ENCODE measurements at places on chromosomes 6 and 20.

DNA sequence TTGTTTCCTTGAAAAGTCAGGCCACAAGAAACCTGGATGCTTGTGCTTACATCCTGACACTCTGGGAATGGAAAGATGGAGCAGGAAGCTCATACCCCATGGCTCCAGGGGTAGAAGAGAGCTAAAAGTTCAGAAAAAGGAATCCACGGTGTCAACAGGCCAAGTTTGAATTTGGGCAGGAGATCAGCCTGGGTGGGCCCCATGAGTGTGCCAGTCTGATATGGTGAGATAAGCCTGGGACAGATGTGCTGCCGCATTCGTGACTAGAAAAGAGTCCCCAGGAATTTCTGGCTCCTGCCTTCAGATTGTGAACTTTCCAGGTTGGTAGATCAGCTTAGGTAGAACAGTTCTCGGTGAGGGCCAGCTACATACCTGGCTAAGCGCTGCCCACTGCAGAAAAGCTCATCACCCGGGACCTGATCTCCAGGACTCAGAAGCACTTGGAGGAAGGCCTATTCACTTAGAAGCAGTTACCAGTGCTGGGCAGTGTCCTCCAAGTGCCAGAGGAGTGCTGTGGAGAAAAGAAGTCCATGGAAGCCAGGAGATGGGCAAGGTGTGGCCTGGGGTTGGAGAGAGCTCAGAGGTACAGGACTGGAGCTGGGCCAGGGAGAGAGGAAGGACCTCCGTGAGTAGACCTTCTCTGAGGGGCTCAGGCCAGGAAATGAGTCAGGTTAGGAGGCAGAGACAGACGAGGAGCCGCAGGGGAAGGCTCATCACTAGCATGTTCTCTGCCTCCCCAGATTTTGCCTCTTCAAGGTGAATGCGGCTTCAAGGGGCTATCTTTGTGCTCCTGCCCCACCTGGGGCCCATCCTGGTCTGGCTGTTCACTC is at the start of gene TSPO2:
Gene TSPO2 (plus strand): TSS at position 242 of the 830 bp plus-strand sequence. CDS start 519 bp downstream, at position 761.
- no peak for DNase-seq

DNA sequence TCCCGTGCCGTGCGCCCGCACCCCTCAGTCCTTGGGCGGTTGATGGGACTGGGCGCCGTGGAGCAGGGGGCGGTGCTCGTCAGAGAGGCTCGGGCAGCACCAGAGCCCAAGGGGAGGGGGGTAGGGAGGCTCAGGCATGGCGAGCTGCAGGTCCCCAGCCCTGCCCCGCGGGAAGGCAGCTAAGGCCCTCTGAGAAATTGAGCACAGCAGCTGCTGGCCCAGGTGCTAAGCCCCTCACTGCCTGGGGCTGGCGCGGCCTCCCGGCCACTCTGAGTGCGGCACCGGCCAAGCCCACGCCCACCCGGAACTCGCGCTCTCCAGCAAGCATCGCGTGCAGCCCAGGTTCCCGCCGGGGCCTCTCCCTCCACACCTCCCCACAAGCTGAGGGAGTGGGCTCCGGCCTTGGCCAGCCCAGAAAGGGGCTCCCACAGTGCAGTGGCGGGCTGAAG is 16.4 kb downstream of the SOX4 start:
- DNase-seq, result no peak

GRCh38 chr6:138032571-138032970 is 74.6 kb downstream of the PERP start:
- no peak for DNase-seq

- no peak for DNase-seq
These were observed 138.4 kb downstream of the ELOVL4 start for GRCh38 chr6:79808921-79809320.

DNA sequence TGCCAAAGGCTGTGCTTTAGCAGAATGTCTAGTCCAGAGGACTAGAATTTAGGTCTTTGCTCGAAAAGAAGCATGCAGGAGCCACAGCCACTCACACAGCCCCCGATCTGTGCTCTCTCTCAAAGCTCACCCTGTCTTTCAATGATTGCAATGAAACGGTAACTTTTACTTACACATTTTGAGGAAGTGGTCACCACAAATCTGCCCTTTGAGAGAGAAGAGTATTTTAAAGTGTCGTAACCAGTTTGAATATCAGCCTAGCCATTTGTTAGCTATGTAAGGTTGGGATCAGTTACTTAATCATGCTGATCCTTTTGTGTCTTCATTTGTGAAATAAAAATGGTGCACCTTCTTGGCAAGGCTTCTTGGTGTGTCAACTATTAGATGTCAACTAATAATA is 209.0 kb downstream of the TFAP2A start:
- no peak for DNase-seq

GRCh38 chr20:32535316-32535952 is 49.7 kb downstream of the NOL4L start:
- no peak for DNase-seq

- no peak for DNase-seq
These were observed 80.9 kb downstream of the UBE3D start for GRCh38 chr6:82984720-82985119.

DNA sequence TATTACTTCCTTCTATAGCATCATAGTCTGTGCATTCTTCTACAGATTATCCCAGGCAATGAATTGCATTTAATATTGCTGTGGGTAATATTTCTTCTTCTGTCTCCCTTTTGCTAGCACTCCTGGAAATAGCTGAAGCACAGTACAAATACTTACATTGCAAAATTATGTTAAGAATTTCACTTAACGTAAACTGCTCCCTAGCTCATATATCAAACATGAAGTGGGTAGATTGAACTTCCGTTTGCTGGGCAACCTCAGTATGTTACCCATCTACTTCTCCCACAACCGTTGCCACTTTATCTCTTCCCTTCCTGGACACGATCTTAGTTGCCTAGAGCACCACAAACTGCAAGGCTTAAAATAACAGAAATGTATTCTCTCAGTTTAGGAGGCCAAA is 963.3 kb downstream of the KIF16B start:
- no peak for DNase-seq

DNA sequence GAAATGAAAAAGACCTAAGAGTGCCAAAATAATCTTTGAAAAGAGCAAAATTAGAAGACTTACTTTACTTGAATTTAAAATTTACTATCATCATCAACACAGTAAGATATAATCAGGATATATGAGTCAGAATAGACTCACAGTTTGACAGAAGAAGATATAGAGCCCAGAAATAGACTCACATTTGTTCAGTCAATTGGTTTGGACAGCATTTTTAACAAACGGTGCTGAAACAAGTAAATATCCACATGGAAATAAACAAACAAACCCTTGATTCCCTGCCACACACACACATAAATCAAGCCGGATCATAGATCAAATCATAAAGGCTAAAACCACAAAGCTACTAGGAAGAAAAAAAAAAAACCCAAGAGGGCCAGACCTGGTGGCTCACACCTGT is 291.1 kb downstream of the ADGRG6 start:
- DNase-seq, result no peak

DNA sequence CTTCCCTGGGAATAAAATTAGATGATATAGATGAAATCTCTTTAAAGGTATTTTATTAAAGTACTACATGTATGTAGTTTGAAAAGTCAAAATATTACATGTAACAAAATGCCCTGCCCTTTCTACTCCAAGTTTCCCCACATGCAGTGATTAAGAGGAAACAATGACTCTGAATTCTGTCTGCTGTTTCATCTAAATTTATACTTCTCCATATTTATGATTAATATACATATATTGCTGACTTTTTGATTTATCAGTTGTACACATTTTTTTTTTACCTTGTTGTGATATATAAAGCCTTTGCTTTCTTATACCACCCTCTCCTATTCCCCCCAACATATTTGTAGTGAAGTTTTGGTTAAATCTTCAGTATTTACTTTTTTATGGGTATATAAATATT is 127.9 kb downstream of the ZFAND3 start:
- DNase-seq, result no peak

DNA sequence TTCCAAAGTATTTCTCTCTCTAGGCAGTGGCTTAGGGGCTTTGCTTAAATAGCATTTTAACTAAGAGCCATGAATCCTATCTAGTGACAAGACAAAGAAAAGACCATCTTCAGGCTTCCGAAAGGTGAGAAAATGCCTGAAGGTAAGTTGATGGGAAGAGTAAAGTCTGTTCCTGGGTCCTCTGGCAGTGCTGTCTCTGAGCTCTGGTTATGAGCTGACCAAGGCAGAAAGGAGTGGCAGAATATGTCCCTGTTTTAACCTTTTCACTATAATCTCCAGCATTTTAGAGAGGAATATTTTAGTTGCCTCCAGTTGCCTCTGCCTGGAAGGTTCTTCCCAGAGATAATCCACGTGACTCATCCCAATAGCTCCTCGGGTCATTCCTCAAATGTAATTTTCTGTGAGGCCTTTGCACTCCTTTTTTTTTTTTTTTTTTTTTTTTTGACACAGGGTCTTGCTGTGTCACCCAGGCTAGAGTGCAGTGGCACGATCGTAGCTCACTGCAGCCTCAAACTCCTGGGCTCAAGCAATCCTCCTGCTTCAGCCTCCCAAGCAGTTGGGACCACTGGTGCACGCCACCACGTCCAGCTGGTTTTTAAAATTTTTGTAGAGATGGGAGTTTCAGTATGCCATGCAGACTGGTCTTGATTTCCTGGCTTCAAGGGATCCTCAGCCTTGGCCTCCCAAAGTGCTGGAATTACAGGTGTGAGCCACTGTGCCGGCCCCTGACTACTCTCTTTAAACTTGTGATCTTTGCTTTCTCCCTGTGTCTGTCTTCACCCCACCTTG is 3.7 kb upstream of the ARMH2 start:
- DNase-seq, result no peak

DNA sequence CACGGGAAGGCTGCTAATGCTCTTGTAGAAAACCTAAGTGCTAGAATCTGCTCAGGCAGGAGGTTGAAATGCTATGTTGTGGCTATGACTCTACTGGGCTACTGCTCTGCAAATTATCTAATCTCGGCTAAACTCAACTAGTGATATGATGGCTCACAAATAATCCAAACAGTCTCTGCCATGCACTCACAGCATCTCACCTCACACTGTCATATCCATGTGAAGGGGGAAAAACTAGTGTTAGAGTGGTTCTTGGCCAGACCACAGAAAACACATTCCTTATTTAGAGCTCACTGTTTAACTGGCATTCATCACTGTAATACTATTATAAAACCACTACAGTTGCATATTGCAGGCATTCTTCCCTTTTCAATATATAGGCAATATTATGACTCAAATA is 81.8 kb upstream of the DST start:
- DNase-seq, result no peak

GRCh38 chr20:62818592-62819493 is 2.0 kb downstream of the COL9A3 start:
- no peak for DNase-seq

GRCh38 chr6:18327626-18328025 is 59.5 kb upstream of the RNF144B start:
- no peak for DNase-seq

DNA sequence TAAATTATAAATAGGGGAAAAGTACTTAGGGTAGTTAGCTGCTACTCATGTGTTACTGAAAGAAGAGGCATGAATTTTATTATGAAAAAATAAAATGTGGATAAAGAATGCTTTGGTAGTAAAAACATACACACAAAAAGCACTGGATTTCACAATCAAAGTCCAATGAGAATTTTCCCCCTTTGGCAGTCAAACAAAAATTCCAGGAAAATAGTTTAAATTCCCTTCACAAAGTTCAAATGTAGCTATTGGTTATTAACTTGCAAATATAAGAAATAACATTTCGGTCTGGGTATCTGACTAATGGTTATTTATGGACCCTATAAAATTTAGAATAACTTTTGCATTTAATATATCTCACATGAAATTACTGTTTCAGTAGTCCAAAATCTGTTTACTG is 210.4 kb downstream of the FOXC1 start:
- DNase-seq, result no peak

DNA sequence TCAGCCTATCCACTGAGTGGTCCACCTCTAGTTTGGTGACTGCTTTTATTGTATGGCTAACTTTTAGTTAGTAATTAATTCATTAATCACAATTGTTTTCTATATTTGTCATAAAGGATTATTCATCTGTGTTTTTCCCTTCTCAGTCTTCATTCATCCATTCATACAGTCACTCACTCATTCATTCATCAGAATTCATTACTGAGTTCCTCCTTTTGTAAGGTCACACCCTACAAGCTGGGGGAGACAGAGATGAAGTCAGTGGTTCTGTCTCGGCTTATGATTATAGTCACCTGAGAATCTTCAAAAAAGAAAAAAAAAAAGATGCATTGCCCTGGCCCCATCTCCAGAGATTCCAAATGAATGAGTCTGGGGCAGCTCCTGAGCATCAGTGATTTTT is 257.1 kb downstream of the ADGB start:
- no peak for DNase-seq

DNA sequence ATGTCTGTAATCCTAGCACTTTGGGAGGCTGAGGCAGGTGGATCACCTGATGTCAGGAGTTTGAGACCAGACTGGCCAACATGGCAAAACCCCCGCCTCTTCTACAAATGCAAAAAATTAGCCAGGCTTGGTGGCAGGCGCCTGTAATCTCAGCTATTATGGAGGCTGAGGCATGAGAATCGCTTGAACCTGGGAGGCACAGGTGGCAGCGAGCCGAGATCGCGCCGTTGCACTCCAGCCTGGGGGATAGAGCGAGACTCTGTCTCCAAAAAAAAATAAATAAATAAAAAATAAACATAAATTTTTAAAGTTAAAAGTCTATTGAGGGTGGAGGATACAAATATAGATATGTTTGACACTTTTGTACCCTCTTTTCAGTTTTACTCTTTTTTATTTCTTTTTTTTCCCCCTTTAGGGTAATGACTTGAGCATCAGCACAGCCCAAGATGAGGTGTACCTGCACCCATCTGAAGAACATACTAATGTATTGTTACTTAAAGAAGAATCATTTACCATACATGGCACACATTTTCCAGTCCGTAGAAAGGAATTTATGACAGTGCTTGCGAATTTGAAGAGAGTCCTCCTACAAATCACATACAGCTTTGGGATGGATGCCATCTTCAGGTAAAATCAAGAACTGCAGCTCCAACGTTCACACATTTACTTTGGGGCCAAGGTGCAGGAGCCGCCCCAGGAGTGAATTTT is 368.9 kb downstream of the LAMA2 start:
- peak; percentile 19 for DNase-seq

- DNase-seq, result no peak
These were observed 282.7 kb downstream of the ADGB start for GRCh38 chr6:146881228-146882181.

GRCh38 chr6:19395316-19395715 is 441.9 kb upstream of the ID4 start:
- DNase-seq, result no peak

- DNase-seq, result no peak
These were observed 32.5 kb upstream of the MAS1L start for GRCh38 chr6:29520232-29520631.

All from stimulated activated CD4-positive, alpha-beta T cell treated with anti-CD3 and anti-CD28 coated beads, Interleukin-1b, Interleukin-23, amount 100 ng/mL, for 1 hour (primary cell).